ENCODE measurements at places on chromosomes 16 and 17.

DNA sequence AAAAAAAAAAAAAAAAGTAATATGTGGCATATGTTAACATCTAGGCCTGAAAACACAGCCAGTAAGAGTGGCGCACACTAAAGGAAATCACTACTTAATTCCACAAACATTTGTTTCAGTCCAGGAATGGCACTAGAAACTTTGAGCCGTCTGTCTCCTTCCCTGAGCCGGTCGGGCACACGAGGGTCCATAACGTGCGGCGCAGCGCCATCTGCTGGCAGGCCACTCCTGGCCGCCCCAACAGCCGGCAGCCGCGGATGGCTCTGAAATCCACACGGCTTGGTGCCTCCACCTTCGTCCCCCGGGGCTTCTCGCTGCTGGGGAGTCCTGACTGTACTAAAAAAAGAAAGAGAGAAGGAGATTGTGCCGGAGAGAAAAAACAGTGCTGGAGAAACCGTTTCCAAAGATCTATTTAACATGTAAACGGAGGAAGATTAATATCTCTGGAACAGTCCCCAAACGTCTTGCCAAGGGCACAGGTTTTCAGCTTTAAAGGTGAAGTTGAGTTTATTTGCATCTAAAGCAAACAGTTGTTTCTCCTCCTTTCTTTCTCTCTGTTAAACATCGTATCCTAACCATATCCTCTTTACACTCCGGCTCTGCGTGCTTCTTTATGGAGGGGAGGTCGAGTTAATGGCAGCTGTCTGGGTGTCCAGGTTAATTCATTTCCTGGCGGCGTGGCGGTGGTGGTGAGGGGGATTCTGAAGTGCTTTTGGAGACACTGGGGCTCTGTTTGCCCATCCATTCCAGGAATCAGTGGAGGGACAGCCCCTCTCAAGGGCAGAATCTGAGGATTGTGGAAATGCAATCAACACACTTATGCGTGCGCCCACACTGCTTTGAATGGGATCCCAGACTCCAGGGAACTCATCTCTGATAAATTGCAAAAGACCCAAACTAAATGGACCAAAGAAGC lies 611.3 kb upstream of the SALL1 start:
- peak; percentile 76 for DNase-seq

GRCh38 chr16:24075931-24076716 lies 180.0 kb upstream of the CACNG3 start:
- no peak for DNase-seq

DNA sequence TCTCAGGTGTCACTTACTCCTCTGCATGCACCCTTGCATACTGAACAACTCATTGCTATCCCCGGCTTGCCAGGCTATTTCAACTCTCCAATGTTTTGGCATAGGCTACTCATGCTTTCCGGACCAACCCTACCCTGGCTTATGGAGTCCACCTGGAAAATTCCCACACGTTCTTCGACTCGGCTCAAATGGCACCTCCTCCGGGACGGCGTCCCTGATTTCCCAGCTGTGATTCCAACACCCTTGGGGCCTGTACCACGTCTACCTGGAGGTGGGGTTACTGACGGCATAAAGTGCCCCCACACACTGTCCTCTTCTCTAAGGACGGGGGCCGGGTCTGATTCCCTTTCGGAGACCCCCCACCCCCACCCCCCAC lies 498 bp downstream of the SMYD4 start:
- DNase-seq = no peak

DNA sequence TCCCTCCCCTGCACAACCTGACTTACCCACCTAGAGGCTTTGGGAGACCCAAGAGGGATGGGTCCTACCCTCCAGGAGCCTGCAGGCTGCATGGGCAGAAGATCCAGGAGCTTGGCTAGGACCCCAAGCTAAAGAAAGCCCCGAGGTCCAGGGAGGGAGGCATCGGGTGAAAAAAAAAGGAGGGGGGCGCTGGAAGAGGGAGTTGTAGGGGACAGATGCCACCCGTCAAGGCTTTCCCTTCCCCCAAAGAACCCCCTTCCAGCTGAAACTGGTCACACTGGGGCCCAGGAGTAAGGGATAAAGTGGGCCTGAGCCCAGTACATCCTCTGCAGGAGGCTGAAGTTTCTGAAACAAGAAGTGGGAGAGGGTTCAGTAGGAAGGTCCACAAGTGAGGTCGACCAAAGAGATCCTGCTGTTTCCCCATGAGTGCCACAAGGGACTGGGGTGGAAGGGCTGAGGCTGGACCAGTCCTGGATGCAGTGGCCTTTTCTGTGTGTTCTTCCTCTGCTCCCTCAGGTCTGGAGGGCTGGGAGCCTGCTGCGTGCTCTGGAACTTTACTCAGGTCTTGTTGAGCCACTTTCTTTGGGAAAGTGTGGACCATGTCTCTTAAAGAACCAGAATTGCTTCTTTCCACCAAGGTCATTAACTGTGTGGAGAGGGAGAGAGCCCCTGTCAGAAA lies 14.2 kb upstream of the CBFB start:
- no peak for DNase-seq

- no peak for DNase-seq
These were observed 19.3 kb upstream of the RAI1 start for GRCh38 chr17:17661834-17662385.

GRCh38 chr16:14264327-14264943 lies 193.3 kb downstream of the MRTFB start:
- no peak for DNase-seq
